ENCODE measurements at places on chromosomes 1 and 21. TPM values are rescaled to one million over a fixed set of nuclear protein-coding genes. Genes with fewer than 3 reads are reported as not detected.

The SNX7 gene
- total RNA-seq, result 45.0 TPM

The AMY1C gene
- total RNA-seq, result not detected

The SNIP1 gene
- 13.0 TPM for total RNA-seq

The PGBD2 gene
- 7.2 TPM for total RNA-seq

The NHLH2 gene
- total RNA-seq, result not detected

GRCh38 chr1:8302081-8302956, 15.6 kb upstream of the SLC45A1 start:
- no peaks in the 10 kb centered on the region for H3K4me1 ChIP-seq
- DNase-seq, result no peak
- H3K36me3 ChIP-seq, result no peaks in the 10 kb centered on the region
- no peak overlapping the region for H3K27ac ChIP-seq

GRCh38 chr1:227174164-227174563, 144.1 kb downstream of the CDC42BPA start:
- H3K27me3 ChIP-seq, result no peaks in the 10 kb centered on the region
- H3K36me3 ChIP-seq, result no peaks in the 10 kb centered on the region
- no peak overlapping the region for H3K27ac ChIP-seq
- no peaks in the 10 kb centered on the region for H3K4me1 ChIP-seq

- no peak overlapping the region for H3K4me3 ChIP-seq
- no peaks in the 10 kb centered on the region for H3K36me3 ChIP-seq
- DNase-seq, result no peak
- no peak overlapping the region for H3K27ac ChIP-seq
- no peaks in the 10 kb centered on the region for H3K27me3 ChIP-seq
- no peaks in the 10 kb centered on the region for H3K4me1 ChIP-seq
Observed at GRCh38 chr1:214895011-214895600, 187.4 kb upstream of the KCNK2 start.
